Suppressor macrophage (primary cell): ENCODE measurements at places on chromosomes 2 and 18.

DNA sequence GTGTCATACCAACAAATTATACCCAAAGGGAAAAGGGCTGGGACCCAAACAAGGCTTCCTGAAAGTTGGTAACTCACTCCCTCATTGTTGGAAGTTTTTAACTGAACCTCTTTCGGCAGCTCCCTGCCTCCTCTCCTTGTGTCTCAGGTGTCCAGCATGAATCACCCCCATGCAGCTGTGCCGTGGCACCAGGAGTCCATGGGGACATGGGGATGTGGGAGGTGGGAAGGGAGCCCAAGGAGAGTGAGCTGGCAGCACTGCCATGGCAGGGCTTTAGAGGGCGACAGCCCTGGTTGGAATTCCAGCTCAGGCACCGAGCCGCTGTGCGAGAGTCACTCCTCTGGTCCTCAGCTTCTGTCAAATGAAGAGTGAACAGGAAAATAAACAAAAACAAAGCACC, 12.5 kb upstream of the GYPC start:
- no peak for DNase-seq

GRCh38 chr2:120269076-120269744, 16.6 kb downstream of the RALB start:
- DNase-seq = no peak

DNA sequence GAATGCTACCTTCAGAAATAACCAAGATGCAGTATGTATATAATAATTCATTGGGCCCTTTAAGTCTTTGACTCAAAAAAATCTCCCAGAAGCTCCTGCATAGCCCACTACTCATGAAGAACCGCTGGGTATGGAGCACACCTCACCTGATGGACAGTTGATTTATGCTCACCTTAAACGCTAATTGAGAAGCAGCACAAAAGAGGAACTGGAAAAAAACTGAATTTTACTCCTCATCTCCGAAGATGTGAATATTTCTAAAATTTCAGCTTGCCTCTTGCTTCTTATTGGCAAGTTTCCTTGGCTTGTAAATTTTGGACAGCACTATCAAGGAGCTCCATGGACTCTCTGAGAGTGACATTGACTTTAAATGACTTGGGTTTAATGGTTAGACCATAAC, 5.5 kb downstream of the CYP1B1 start:
- DNase-seq = no peak

DNA sequence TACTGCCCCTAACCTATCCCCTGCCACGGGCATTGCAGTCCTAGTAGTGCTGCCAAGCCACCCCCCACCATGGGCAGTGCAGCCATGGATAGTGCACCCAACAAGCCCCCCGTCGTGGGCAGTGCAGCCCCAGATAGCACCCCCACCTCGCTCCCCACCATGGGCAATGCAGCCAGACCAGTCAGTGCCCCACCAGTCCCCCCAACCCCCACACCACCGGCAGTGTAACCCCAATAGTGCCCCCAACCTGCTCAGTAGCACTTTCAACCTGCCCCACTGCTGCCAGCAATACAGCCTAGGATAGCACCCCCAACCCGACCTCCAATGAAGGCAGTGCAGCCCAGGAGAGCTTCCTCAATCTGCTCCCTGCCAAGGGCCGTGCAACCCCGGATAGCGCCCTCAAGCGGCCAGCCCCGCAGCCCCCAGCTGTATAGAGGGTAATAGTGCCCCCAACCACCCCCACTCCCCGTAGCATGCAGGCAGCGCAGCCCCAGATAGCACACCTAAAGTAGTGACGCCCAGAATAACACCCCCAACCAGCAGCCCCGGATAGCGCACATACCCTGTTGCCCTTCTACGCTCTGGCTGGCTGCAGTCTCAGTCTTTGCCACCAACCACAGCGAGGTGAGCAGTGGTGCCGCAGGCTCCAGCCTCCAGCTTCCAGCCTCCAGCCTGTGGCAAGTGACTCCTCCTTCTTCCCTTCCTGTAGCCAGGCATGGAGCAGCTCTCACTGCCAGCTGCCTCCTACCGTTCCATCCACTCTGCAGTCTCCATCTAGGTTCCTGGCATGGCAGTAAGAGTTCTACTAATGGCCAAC, 45.4 kb upstream of the ANKRD62 start:
- no peak for DNase-seq

DNA sequence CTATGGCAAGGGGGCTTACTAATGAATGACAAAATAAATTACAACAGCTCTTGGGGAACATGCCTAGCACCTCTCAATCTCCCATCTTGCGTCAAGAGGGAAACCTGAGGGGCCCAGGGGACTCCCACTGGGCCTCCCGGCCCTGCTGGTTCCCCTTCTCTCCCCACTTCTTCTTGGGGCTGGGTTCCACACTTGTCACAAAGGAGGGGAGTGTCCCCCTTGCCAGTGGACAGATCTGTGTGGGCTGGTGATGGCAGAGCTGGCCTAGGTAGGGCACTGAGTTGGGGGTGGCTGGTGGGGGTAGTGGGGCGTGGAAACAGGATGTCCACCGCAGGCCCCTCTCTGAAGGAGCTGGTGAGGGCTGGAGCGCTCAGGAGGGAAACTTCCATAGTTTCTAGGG, 184.0 kb upstream of the HAAO start:
- no peak for DNase-seq

- peak; percentile 16 for DNase-seq
Observed at GRCh38 chr2:30798536-30798991, 8.7 kb downstream of the CAPN13 start.

GRCh38 chr18:25350489-25351251, 1.3 kb downstream of the ZNF521 start:
- peak; percentile 31 for DNase-seq
